Stimulated activated CD8-positive, alpha-beta memory T cell treated with anti-CD3 and anti-CD28 coated beads, Interleukin-15, amount 100 ng/mL, for 4 hours (primary cell): ENCODE measurements at places on chromosomes 4 and X.

GRCh38 chr4:105686571-105686970, 21.9 kb downstream of the INTS12 start:
- DNase-seq: no peak

DNA sequence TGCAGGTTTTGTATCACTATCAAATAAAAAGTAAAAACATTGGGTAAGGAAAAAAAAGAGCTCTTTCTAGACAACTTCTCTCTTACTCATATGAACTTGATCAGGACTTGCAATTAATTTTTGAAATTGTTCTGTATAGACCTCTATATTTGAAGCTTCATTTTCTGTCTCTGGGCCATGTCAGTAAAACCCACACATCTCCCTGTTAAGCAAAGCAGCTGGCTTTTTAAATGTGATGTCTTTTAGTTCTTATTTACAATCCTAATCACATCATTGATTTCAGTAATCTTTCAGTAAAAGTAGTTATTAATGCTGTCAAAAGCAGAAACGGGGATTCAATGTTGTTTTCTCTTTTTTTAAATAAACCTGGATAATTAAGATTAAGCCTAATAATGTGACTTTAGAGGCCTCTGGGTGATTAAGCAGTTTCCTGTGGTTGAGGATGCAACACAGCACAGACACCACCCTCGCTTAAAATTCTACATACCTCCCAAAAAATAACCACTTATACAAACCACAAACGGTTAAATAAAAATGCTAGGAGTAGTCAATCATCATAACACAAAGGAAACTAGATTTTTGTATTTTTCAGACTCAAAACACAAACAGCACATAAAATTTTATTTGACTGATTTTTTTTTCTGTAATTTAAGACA, 5.2 kb upstream of the PCDH10 start:
- no peak for DNase-seq

- DNase-seq: no peak
Observed at GRCh38 chr4:110994781-110995180, 371.9 kb upstream of the PITX2 start.

DNA sequence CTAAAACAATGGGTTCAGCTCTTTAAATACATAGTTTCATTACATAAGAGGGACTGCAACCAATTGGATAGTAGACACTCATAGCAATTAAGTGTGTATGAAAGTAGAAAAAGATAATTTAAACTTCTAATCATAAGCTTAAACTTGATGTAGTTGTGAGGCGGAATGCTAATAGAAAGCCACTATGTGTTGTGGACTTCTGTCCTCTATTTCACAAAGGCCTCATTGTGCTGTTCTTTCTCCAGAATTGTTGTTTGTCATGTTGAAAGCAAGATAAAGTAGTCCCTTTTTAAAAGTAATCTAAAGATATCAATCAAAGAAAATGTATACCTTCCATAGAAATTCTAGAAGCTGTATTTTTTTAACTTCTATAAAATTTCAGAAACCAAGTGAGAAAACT, 329.4 kb downstream of the KLHL4 start:
- no peak for DNase-seq

GRCh38 chr4:22192084-22192511, 243.5 kb upstream of the KCNIP4 start:
- no peak for DNase-seq

- DNase-seq: no peak
Observed at GRCh38 chr4:7917669-7918068, 22.0 kb downstream of the AFAP1 start.

DNA sequence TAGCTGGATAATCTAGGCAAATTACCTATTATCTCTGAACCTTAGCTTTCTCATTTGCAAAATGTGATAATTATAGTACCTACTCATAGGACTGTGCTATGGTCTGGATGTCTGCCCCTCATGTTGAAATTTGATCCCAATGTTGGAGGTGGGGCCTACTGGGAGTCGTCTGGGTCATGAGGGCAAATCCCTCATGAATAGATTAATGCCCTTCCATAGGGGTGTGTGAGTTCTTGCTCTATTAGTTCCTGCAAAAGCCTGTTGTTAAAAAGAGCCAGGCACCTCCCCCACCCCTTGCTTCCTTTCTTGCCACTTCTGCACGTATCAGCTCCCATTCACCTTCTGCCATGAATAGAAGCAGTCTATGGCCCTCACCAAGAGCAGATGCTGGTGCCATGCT, 73.9 kb downstream of the SERTM2 start:
- no peak for DNase-seq

DNA sequence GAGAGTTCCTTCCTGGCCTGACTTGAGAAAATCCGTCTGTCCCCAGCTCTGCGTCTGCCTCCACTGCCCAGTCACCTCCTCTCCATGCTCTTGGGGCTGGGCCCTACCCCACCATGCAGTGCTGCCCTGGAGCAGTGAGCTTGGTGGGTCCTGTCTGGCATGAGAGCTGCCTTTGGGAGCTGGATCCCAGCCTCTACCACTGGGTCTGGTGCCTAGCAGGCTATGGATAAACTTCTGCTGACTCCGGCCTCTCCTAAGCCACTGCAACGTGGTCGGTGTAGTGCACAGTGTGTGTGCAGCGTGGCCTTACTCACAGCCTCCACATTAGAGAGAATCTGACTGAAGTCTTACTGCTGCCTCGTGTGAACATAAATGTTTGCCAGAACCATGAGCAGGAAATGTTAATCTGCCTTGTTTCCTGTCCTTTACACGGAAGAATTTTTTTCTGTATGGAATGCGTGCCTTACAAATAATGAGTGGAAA, 47.6 kb downstream of the HTT start:
- DNase-seq: no peak

DNA sequence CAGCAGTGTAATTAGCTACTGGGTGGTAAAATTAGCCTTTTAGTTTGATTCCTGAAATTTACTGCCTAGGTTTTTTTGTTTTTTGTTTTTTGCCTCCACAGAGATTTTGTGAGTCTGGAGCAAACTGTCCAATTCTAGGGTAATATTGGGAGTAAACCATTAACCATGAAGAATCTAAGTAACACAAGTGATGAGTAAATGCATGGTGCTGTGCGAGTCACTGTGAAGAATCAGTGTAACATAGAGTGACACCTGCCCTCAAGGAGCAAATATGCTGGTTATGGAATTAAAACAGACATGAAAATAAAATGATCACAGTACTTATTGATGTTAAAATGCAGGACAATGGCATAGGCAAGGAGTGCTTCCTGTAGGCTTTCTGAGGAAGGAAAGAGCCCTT, 60.1 kb downstream of the LRP2BP start:
- DNase-seq: no peak

- DNase-seq: no peak
Observed at GRCh38 chrX:2698604-2699003, 7.5 kb downstream of the CD99 start.

DNA sequence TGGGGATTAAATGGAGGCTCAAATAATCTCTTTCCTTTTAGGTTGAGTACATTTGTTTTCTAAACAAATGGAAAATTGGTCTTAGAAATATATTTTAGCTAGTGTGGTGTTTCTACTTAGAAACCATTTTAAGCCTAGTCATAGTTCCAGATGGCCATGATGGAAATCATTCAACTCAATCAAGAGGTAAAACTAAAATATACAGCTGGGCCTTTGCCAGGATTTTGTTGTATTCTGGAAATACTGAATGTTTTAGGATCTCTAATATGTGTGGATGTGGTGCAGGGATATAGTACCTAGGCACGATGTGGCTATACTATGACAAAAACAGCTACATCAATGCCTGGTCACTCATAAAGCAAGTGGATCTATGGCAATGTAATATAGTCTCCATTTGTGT, 146.0 kb upstream of the BANK1 start:
- no peak for DNase-seq

- DNase-seq: no peak
Observed at GRCh38 chr4:170234800-170235199, 145.0 kb upstream of the AADAT start.

- DNase-seq: no peak
Observed at GRCh38 chr4:178937130-178937529, 1494.9 kb upstream of the AGA start.

DNA sequence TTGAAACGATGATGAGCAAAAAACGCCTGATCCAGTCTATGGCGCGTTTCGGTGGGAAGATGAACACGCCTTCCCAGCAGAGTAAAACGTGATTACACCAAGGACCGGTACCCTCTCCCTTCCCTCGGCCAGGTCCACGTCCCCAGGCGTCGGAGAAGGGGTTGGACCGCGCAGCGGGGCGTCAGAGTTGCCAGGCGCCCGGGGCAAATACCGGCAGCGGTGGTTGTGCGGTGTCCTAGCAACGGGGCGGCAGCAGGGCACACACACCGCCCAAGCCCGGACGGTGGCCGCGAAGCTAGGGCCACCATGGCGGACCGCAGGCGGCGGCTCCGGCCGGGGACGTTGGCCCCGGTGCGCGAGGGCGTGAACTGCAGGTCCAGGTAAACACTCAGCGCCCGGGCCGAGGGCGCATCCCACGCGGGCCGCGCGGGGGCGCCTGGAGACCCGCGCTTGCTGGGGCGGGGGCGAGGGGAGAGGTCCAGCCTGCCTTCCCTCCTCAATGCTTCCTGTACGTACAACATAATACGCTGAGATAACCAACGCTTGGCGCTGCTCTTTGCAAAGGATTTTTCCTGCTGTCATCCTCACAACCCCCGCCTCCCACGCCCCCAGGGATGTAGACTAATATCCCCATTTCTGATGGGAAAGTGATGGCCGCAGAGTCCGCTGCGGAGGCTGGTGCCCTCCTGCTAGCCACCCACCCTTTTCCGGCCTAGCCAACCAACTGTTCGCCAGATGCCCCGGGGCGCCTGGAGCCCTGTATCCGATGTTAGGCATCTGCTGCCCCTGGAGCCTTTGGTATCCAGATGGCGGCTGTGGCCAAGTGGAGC, at the start of gene FAM47E:
Gene FAM47E (plus strand): TSS at position 281 of the 830 bp plus-strand sequence. CDS start 26 bp downstream, at position 307.
- peak; percentile 7 for DNase-seq

DNA sequence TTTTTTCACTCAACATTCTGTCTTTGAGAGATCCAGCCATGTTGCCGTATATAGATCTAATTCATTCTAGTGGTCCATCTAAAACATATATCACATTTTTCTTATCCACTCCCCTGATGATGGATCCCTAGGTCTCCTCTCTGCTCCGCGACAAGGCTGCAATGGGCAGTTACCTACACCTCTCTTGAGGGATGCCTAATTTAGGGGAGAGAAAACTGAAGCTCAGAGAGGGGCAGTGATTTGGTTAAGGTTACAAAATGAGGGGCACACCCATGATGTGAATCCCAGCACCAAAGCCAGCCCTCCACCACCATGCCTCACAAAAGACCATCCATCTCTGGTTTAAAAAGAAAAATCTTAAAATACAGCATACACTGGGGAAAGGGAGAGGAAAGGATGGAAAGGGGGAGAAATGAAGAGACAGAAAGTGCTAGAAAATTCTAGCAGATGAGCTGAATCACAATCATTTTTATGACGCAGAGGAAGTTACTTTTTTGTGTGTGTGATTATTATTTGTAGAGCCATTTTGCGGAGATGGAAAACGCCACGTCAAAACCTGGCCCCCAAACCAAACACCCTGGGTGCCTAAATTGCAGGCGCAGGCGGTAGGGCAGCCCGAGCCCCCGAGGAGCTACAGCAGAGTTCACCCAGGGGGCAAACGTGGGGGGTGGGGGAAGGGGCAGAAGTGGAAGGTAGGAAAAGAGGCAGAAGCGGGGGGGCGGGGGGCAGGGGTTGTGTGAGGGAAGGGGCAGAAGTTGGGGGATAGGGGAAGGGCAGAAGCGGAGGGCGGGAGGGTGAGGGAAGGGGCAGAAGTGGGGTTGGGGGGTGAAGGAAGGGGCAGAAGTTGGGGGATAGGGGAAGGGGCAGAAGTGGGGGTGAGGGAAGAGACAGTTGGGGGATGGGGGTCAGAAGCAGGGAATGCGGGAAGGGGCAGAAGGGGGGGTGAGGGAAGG, 1.3 kb upstream of the TSPYL2 start:
- DNase-seq: peak; percentile 25

- no peak for DNase-seq
Observed at GRCh38 chr4:106172861-106173260, 143.1 kb downstream of the TBCK start.

DNA sequence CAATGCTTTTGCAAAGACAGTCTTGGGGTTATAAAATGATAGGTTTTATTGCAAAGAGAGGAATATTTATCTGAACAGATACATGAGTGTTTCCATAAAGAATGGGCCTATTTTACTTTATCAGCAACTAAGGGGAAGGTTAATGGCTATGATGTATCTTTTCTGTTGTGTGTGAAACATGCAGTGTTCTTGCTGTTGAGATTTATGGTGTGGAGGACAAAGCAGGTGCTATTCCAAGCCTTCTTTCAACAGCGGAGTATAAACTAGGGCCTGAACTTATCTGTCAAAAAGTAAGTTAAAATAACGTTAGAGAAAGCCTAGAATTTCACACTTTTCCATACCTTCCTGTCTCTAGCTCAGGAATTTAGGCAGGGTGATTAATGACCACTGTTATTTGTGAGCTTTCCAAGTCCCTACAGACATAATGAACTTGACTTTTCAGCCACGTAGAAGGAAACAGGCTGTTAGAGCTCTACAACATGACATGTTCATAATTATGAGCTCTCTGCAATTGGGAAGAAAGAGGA, 411.4 kb downstream of the IL1RAPL1 start:
- no peak for DNase-seq

GRCh38 chr4:142126890-142127497, 490.6 kb downstream of the IL15 start:
- DNase-seq: peak; percentile 1

- DNase-seq: no peak
Observed at GRCh38 chrX:11666164-11666563, 444 bp upstream of the ARHGAP6 start.

- DNase-seq: no peak
Observed at GRCh38 chrX:112628288-112628687, 51.5 kb downstream of the LHFPL1 start.

DNA sequence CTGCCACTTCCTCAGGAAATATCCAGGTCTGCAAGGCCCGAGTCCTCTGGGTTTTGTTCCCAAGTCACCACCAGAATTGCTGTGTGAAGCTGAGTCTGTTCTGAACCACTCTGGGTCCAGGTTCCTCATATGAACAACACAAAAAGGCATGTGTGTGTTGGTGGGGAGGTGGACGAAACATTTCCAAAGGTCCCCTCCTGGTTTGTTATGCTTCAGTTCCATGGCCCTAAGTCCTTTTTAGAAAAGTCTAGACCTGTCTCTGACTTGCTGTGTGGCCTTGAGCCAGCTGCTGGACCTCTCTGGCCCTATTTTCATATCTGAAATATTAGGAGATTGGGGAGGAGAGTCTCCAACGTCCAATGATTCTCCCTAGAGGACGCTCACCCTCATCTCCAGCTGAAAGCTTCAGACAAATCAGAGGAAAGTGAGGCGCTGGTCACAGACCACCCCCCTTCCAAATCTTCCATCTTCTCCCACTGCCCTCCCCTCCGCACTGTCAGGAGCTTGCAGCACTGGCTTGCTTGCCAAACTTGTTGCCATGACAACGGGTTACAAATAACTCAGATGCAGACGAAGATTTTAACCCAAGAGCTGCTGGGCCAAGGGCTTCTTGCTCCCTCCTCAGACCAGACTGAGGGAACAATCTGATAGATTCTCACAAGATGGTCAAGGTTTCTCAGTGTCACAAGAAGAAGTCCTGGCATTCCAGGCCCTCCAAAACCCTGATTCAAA, 64.5 kb downstream of the SMC1A start:
- no peak for DNase-seq

- no peak for DNase-seq
Observed at GRCh38 chr4:86818211-86818610, 31.0 kb downstream of the SLC10A6 start.
